ENCODE measurements at places on chromosomes 2 and 18.

DNA sequence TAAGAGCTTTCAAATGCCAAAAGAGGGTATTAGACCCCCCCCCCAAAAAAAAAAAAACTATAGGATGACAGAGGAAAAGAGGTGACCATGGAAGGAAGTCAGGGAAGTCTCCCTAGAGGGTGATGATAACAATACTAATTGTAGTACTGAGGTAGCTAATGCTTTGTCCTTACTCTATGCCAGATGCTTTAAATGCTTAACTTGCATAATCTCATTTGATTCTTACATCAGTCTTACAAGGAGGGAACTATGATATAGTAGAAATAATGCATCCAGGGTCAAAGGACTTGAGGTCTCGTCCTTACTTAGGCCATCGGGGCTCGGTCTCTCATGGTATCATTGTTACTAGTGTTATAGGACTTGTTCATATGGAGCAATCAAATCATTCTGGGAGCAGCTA, 9.1 kb downstream of the IDH1 start:
- no peak for DNase-seq

- DNase-seq, result peak; percentile 23
These were observed 79.8 kb downstream of the LONRF2 start for GRCh38 chr2:100242476-100242875.

GRCh38 chr2:234290671-234291070, 206.2 kb downstream of the ARL4C start:
- no peak for DNase-seq

DNA sequence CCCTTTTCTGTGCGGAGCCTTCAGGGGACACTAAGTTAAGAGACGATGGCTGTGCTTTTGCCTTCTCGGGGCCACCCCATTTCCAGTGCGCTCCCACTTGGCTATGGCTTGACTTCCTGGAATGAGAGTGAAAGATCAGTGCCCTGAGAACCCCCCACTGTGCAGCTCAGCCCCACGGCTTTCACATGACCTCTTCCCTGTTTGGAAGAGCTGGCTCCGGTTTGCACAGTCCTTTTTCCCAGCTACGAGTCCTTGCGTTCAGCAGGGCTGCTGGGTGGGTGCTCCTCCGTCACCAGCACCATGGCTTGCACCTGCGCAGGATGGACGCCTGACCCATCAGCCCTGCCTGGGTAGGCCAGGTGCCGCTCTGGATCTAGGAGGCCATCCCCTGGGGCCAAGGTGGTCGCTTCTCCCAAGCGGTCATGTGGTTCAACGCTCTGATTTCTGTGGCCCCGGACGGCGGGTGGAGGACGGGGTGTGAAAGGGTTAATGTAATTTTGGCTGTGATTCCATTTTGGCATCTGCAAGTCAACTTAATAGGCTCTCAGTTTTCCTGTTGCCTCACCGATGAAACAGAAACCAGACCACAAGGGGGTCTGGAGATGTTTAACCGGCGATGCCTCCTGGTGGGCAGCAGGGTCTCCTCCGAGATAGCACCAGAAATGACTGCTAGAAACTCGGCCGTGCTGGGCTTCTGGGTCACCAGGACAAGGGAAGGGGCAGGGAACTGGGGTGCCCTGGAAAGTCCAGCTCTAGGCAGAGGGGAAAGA, 113.1 kb upstream of the HAAO start:
- DNase-seq, result peak; percentile 79

DNA sequence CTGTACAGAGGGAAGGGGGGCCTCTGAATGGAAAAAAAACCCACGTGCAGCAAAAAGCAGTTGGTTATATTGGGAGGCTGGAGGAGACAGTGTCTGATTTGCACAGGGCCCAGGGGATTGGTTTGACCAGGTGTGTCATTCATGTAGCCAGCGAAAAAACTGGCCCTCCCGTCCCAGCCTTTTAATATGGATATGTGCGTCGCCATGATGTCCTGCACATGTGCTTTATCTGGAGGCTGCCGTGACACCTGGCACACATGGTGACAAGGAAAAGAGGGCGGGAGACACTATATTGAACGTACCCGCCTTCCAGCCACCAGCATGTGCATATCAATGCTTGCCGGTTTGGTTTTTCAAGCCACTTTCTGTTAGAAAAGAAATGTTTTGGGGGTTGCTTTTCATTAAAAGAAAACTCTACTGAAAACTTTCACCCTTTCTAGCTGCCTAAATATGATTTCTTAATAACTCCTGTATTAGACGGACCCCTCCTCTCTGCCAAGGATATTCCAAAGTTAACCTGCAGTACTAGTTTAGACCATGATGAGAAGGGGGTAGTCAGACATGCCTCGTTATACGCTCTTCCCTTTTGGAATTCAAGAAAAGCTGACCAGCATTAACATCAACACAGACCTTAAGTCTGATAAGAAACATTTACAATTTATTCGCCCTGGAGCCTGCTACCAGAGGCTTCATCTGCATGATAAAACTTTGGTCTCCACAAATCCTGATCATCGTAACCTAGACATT, 16.2 kb downstream of the SLC25A52 start:
- DNase-seq, result no peak

DNA sequence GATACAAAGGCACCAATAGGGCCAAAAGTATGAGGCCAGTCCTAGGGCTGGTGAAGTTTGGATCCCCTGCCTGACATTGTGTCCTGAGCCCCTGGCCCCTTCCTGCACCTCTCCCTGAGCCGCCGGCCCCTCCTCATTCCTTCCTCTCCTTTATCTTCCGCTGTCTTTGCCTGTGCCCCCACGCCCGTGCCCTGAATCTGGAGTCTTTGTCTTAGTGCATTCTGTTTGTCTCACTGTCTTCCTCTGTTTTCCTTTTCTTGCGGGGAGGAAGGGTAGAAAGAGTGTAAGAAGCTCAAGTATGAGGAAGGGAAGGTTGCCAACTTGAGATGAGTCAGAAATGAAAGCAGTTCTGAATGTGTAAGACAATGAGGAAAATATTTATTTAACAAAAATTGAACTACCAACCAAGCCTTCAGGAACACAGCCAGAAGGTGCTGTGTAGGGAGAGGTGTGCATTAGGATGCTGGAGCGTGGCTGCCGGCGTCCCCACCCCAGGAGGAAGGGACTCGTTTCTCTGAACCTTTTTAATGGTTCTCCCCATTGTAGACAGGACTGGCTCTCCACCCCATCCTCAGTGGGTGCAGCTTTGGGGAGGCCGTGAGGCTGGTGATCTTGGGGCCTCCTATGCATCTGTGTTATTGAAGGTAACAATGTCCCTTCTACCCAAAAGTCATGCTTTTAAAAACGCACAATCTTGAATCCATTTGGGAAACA, 133.1 kb downstream of the NEDD4L start:
- peak; percentile 95 for DNase-seq
